ENCODE measurements at places on chromosomes 5 and 9.

DNA sequence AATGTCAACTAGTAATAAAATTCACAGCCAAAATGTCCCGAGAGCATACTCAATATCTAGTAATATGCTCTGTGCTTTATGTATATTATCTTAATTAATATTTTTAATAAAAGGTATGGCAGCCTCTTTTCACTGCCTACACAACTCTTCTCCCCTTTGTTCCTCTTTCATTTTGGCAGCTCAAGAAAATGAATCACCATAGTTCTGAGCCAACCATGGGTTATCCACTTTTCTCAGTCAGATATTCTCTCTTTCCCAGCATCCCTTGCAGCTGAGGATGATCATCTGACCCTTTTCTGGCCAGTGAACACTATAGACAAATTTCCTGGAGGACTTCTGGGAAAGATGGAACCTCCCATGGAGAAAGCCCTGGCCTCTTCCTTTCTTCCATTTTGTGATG, 8.2 kb upstream of the DOCK8 start:
- no peak for DNase-seq

DNA sequence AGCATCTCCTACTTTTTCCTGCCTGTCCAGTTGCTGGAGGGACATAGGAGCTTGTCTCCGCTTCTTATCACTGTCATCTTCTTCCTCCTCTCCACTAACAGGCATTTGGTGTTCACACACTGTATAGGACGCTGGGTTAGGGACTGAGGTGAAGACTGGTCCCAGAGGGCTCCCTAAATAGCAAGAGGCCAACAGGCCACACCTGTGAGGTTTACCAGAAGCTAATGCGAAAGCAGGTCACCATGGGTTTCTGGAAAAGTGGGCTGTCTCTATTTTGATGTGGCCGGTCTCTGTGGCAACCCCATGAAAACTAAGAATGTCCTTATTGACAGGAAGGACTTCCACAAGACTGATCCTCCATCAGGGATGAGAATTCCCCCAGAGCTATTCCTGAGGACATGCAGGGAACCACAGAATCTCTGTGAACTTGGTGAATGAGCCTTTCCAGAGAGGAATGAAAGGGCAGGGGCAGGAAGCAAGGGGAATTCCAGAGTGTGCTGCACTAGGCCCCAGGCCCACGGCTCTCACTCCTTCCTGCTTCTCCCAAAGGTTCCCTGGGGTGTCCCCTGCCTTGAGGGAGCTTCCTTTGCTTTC, 61.7 kb downstream of the DAP start:
- DNase-seq: no peak

DNA sequence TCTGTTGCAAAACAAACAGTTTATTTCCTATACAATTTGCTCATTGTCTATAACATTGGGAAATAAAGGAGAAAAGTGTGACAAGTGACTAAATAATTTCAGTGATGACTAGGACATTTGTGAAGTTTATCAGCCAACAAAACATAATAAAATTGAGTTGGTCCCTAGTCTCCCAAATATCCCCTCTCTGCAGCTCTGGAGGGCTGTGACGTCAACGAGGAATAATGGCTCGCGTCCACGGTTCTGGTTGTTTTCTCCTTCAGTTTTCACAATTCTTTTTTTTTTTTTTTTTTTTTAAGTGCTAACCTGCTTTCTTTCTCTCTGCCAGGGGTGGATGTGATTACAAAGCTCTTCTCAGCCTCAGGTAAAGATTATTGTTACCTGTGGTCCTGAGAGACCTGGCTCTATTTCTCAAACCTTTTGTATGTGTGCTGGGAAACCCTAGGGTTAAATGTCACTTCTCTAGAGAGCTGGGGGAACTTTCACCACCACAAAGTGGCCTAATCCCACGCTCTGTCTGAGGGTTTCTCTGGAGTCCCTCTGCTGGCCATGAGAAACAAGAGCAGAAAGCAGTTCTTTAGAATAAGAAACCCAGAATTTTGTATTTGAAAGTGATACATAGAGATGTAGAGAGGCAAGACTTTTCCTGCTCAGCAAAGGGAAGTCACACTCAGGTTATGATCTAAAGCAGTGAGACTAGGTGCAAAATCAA, 36.2 kb upstream of the ANKRD55 start:
- no peak for DNase-seq

- DNase-seq: no peak
These were observed 194.8 kb downstream of the FBXL7 start for GRCh38 chr5:15694696-15695214.

DNA sequence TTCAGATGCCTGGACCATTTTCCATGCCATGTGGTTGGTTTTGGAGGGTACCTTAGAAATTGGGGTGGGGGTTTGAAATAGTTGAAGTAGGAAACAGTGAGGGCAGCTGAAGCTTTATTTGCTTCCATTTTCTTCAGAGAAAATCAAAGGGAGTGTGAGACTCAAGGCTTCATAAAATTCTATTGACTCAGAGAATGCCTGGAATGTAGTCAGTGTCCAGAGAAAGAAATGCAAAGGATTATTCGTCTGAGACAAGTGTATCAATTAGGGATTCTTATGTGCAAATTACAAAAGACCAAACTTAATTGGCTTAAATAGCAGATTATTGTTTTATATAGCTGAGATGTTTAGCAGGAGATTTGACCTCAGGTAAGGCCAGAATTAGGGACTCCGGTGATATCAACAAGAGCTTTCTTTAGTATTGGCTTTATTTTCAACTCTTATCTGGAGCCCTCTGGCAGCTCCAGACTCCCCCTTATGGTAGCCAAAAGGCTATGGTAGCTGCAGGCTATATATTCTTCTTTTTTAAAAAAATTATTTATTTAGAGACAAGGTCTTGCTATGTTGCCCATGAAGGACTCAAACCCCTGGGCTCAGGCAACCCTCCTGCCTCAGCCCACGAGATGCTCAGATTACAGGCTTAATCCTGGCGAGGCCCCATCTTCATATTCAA, 38.9 kb downstream of the PTTG1 start:
- no peak for DNase-seq

DNA sequence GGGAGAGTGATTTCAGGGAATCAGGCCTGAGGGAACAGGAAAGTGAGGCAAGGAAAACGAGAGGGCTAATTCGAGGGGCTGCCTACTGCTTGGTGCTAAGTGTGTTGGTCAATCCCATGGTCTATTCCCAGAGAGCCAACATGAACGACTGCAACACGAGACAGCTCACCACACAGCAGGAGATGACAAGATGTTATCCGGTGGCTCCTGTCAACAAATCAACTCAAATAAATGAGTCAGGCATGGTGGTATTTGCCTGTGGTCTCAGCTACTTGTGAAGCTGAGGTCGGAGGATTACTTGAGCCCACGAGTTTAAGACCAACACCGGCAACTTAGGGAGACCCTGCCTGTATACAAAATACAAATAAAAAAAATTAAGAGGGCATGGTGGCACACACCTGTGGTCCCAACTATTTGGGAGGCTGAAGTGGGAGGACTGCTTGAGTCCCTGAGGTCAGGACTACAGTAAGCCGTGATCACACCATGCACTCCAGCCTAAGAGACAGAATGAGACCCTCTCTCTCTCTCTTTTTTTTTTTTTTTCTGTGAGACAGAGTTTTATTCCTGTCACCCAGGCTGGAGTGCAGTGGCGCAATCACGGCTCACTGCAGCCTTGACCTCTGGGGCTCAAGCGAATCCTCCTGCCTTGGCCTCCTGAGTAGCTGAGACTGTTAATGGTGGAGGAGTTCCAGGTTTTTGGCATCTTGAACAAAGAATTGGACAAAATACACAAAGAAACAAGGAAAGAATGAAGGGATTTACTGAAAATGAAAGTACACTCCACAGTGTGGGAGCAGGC, 9.0 kb upstream of the FAF2 start:
- no peak for DNase-seq

GRCh38 chr9:125409637-125410521, 148.3 kb downstream of the GAPVD1 start:
- DNase-seq: no peak
